ENCODE measurements at places on chromosomes 1 and 21.

DNA sequence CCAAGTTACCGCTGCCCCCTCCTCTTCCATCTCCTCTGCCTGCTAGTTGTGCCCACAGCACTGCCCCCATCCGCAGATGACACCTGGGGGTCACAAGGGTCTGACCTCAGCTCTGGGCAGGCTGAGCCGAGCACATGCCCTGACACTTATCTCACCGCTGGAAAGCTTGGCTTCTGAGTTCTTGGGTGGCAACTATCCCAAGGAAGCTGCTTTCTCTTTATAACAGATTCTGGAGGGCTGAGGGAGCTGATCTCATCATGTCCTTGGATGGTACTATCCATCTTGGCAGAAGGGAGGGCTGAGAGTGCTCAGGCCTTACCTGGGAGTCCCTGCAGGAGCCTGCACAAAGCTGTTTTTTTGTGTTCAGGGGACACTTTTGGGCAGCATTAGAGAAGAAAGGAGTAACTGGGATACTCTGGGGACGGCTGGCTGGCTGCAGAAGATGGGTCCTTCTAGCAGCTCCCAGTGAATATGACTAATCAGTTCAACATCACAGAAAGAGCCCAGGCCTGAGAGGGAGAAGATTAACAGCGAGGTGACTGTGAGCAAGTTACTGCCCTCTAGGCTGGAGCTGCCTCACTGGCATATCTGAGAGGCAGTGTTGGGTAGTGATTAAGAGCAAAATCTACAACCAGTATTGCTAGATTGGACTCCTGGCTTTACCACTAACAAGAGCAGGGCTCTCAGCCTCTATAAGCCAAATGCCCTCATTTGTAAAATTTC, 71.6 kb downstream of the PLXNA2 start:
- DNase-seq: no peak

GRCh38 chr1:23694371-23694770, 2.8 kb downstream of the RPL11 start:
- no peak for DNase-seq

- no peak for DNase-seq
Observed at GRCh38 chr1:42145389-42145716, 7.9 kb upstream of the GUCA2B start.

DNA sequence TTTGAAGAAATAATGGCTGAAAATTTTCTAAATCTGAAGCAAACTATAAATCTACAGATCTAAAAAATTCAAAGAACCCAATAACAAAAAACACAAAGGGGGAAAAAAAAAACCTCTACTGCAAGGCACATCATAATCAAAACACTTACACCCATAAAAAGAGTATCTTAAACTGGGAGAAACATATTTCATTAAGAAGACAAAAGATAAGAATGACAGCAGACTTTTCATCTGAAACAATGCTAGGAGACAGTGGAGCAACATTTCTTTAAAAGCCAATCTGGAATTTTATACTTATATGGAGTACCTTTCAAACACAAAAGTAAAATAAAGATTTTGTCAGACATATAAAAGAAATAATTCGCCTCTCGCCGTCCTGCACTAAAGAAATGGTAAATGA, 49.1 kb downstream of the COP1 start:
- no peak for DNase-seq

DNA sequence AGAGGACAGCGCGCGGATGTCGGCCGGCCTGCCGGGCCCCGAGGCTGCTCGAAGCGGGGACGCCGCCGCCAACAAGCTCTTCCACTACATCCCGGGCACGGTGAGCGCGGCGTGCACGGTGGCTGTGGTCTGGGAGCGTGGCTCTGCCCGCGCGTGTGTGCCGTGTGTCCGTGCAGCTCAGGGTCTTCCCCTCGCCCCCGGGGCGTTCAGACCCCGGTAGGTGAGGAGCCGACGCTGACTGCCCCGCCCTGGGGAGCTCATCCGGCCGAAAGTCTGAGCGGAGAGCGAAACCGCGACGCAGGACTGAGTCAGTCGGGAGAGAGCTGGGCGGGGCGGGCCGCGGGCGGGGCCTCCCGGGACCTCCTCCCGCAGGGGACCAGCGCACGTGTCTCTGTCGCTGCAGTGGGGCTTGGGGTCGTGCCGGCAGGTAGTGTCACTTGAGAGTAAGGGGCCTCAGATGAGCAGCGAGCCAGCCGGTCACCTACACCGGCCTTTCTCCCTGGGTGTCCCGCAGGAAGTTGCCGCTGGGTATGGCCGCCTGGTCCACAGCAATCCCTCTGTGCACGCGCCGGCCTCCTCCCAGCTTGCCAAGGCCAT, 520 bp downstream of the PLEKHN1 start:
- peak; percentile 80 for DNase-seq
